Keratinocyte (primary cell): ENCODE measurements at places on chromosomes 7 and 10.

DNA sequence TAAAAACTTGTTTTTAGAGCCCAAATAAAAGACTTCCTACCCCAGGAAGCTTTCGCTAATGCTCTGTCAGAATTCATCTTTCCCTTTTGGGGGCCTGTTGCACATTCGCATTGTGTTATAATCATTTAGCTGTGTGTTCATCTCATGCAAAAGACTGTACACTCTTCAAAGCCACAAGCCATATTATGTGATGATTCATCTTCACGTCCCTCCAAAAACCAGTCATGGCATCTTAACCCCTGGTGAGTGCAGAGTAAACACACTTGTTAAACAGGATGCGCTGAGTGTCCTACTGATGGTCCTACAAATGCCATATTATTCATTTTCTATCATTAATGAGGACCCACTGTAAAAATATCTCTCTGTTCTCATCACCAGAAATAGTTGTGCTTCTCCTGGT lies 235.4 kb downstream of the KIAA1217 start:
- H3K27me3 ChIP-seq: no peaks in the 10 kb centered on the region
- H3K4me1 ChIP-seq: peaks cover 22% of the 10 kb centered on the region

- H3K27ac ChIP-seq: no peak overlapping the region
- no peak for DNase-seq
- H3K27me3 ChIP-seq: no peaks in the 10 kb centered on the region
- no peaks in the 10 kb centered on the region for H3K36me3 ChIP-seq
Measured at GRCh38 chr10:44760513-44760912, 150.6 kb upstream of the TMEM72 start.

DNA sequence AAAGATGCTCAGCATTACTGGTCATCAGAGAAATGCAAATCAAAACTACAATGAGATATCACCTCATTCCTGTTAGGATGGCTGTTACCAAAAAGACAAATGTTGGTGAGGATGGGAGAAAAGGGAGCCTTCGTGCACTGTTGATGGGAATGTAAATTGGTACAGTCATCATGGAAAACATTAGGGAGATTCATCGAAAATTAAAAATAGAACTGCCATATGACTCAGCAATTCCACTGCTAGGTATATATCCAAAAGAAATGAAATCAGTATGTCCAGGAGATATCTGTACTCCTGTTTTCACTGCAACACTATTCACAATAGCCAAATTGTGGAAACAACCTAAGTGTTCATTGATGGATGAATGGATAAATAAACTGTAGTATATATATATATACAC lies 228.1 kb downstream of the ACTR3B start:
- DNase-seq: no peak
- no peaks in the 10 kb centered on the region for H3K36me3 ChIP-seq
- no peak overlapping the region for H3K27ac ChIP-seq
- H3K27me3 ChIP-seq: no peaks in the 10 kb centered on the region

DNA sequence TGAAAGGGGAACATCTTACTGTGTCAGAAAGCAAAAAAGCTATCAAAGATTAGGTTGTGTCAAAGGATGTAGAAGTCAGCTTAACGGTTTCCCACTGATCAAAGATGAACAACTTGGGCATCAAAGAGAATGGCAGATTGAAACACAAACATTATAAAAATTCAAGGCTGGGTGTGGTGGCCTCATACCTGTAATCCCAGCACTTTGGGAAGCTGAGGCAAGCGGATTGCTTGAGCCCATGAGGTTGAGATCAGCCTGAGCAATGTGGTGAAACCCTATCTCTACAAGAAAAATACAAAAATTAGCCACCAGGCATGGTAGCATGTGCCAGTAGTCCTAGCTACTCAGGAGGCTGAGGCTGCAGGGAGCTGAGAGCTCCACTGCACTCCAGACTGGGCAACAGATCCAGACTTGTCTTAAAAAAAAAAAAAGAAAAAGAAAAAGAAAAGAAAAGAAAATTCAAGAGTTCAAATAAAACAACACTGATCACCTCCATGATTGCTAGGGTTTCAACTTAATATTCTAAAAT lies 34.5 kb downstream of the RTKN2 start:
- H3K27me3 ChIP-seq: no peaks in the 10 kb centered on the region
- no peak overlapping the region for H3K4me3 ChIP-seq
- DNase-seq: no peak
- peak overlapping the region; percentile 8 for H3K27ac ChIP-seq
- H3K4me1 ChIP-seq: peaks cover 31% of the 10 kb centered on the region

DNA sequence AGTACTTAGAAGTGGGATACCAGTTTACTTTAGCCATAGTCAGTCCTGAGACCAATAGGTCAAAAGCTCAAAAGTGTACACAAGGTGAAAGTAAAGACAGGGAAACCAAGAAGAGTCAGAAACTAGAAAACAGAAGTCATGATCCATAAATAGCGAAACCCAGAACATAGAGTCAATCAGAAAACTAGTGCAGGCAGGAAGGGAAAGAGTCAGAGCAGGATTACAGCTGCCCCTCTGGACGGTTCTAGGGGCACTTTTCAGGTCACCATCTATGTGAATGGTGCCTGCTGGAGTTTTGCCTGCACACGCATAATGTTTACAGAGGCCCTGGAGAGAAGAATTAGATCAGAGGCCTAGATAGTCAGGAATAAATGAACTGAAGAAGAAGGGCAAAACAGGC lies 22.4 kb upstream of the DMTF1 start:
- H3K4me1 ChIP-seq: no peaks in the 10 kb centered on the region
- no peaks in the 10 kb centered on the region for H3K27me3 ChIP-seq
- no peak for DNase-seq
- no peak overlapping the region for H3K4me3 ChIP-seq
- H3K27ac ChIP-seq: no peak overlapping the region
- H3K36me3 ChIP-seq: no peaks in the 10 kb centered on the region
